ENCODE measurements at places on chromosomes 4 and X.

DNA sequence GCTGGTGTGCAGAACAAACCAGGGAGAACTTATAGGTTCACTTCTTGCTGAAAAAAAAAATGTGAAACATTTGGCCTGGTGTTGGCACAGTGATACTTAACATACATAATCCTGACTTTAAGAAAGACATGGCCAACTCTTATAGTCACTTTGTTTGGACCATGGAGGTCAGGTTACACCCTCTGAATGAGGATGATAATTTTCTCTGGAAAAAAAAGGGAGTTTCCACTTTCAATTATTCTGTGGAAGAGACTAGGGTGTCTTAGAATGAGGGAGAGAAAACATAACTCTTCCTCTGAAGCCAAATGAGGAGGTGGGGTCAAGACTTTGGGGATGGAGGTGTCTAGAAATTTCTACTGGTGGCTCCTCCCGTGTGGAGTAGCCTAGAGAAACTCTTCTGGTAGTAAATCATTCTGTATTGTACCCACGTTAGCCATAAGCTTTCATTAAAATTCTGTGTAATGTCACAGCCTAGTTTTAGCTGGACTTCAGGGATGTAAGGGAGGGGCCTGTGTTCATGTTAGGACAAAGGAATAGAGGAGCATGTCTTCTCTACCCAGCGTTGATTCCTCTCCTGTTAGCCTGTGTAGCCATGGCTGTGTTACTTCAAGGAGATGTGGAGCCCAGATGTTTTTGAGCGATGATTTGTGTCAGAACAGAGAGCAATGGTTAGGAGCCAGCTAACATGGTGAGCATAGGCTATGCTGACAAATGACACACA, 328.3 kb downstream of the GPAT3 start:
- no peak for DNase-seq

- DNase-seq = no peak
Observed at GRCh38 chrX:113651306-113651705, 810.7 kb upstream of the AMOT start.

DNA sequence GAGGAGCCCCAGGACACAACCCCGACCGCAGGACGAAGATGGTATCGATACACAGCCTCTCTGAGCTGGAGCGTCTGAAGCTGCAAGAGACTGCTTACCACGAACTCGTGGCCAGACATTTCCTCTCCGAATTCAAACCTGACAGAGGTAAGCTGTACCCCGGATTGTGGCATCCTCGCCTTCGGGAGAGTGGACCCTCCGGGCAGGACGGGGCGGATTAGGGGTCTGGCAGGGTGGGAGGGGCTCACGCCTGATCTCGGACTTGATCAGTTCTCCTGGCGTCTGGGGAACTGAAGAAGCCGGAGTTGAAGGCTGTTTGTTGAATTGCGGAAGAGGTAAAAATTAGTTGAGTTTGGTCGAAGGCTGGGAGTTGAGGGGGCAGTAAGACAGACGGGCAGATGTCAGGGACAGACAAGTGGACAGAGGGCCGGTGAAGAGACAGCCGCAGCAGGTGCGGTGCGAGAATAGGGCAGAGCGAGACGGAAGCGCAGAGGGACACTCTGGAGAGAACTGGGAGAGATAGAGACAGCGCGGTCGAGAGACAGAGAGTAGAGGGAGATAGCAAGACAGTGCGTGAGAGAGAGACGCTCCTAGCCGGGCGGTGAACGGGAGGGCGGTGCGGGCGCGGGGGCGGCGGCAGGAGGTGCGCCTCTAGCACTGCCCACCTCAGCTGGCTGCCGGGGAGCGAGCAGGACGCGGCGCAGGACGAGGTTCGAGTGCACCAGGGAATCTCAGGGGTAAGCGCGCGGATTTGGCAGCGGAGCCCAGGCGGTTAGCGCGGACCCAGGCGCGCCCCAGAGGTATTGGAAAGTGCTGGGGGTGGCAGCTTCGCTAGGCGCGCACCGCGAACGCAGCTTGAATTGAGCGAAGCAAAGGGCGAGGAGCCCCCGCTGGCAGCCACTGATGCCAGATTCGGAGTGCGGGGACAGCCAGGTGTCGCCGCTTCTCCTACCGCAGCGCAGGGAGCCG, 23.9 kb downstream of the ARHGAP36 start:
- no peak for DNase-seq

DNA sequence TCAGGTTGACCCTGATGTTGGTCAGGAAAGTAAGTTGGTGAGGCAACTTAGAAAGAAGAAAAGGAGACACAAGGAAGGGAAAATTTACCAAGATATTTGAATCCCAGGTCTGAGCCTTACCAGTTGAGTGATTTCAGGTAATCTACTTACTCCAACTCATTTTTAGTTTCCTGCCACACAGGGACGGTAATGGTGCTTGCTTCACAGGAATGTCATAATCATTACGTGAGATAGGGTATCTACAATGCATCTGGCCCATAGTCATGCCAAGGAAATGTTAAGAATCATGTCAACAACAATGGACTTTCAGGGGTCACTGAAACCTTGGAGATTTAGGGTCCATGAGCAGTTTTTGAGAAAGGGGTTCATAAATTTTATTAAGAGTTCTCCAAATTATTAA, 195.4 kb upstream of the HHIP start:
- no peak for DNase-seq

DNA sequence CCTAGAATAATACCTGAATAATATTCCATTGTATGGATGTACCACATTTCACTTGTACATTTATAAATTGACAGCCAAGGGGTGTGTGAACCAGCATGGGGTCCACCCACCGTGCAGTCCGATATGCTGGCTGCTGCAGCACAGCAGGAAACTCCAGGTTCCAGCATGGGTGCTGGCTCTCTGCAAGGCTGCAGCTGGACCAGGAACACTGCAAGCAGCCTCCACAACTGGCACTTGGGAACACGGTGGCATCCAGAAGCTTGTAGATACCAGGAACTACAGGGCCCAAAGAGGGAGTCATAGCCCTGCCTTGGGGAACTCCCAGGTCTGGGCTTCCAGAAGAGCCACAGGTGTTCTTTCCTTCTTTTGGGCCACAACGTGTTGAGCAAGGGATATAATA, 91.2 kb downstream of the NXF2 start:
- no peak for DNase-seq

GRCh38 chrX:109716431-109717028, 16.5 kb downstream of the ACSL4 start:
- peak; percentile 38 for DNase-seq

- DNase-seq = no peak
Observed at GRCh38 chr4:34193451-34194154, 2050.7 kb downstream of the ARAP2 start.

GRCh38 chrX:6199486-6199885, 29.2 kb downstream of the NLGN4X start:
- DNase-seq = no peak

- no peak for DNase-seq
Observed at GRCh38 chr4:6217716-6218381, 17.5 kb upstream of the JAKMIP1 start.

DNA sequence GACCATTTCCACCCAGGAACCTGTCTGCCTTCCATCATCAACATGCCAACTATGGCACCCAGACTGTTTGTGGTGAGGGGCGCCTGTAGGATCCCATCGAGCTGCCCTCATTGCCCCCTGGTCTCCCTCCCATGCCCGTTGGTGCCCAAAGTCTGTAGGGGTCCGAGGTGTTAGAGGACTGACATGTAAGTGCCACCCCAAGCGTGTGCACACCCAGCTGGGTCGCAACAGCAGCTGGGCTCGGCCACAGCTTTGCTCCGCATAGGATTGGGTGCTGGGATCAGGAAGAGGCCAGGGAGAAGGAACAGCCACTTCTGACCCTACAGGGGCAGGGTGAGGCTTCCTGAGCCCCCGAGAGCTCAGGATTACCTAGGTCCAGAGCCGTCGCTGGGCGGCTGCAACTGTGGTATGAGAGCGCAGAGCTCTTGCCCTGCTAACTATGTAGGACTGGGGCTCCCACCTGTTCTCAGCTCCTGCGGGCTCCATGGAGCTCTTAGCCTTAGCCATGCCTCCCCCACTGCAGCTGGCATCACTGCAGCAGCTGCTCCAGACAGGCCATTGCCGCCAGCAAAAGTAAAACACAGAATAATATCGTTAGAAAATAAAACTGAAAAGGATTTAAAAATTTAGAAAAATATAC, 1160.3 kb downstream of the FSTL5 start:
- DNase-seq = no peak

GRCh38 chr4:123068081-123068480, 145.7 kb upstream of the NUDT6 start:
- peak; percentile 68 for DNase-seq

DNA sequence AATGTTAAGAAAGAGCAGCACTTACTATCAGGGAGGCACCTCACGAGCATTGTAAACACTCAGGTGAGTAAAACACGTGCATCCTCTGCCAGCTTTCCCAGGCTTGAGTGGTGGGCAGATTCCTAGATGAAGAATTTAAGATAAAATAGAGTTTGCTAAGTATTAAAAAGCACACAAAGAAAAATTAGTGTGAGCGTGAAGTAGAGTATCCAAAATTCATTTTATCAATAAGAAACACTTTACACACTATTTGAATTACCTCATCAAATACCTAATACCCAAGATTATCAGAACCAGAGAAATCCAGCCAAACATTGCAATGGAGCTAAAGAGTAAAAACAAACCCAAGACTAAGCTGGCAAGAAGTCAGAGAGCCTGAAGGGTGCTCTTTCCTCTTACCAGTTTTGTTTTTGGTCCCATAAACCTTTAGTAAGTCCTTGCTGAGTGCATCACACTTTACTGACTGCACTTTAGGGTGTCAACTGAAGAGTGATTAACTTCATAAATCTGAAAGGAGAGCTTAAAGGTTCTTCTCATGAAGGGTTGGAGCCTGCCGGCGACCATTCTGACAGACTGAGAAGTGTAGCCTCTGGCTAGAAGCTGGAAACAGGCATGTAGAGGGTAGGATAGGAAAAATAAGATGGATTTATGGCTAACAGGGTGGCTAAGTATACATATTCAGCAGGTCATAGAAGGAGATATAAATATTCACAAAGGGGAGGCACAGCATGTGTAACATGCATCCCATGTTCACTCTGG, 151.1 kb downstream of the SLC7A11 start:
- DNase-seq = no peak

GRCh38 chrX:65610481-65610880, 57.0 kb upstream of the MSN start:
- no peak for DNase-seq

- peak; percentile 87 for DNase-seq
Observed at GRCh38 chr4:125313497-125313896, 1.3 kb upstream of the FAT4 start.

DNA sequence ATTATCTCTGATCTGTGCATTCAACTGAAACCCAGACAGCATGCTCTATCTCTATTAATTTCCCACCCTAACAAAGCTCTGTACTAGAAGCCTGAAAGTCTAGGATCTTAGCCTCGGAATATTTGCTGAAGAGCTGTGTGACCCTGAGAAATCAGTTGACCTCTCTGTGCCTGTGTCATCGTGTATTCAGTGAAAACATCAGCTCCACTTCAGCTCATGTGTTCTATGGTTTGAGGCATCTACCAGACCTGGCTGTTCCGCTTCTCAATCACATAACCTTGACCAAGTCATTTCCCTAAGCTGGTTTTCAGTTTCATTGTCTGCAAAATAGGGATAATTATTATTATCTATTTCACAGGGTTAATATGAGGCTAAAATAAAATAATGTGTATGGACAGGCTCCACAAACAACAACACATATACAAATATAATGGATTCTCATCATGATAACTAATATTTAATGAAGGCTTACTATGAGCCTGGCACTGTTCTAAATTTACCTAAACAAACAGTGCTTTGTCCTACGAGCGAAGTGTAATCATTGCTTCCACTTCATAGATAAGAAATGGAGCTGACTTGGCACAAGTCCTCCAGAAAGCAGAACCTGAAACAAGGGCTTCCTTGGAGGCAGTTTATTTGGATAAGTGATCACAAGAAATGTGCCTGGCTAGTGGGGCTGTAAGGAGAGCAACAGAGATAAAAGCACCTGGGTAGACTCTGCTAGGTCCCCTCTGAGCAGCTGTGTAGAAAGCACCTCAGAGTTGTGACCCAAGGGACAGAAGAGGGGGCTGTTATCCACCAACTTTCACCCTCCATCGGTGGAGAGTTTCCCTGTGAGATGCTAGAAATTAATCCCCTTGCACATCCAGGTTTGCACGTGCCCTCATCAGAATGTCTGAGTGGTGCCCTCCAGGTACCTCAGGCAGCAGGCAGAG, 356.9 kb downstream of the RAB28 start:
- no peak for DNase-seq

- DNase-seq = no peak
Observed at GRCh38 chr4:169440446-169440845, 169.7 kb upstream of the SH3RF1 start.

GRCh38 chrX:46260499-46260898, 284.7 kb downstream of the ZNF674 start:
- DNase-seq = no peak

- no peak for DNase-seq
Observed at GRCh38 chrX:109440475-109440874, 41.4 kb downstream of the GUCY2F start.

- no peak for DNase-seq
Observed at GRCh38 chr4:4864940-4865704, 5.7 kb downstream of the MSX1 start.

DNA sequence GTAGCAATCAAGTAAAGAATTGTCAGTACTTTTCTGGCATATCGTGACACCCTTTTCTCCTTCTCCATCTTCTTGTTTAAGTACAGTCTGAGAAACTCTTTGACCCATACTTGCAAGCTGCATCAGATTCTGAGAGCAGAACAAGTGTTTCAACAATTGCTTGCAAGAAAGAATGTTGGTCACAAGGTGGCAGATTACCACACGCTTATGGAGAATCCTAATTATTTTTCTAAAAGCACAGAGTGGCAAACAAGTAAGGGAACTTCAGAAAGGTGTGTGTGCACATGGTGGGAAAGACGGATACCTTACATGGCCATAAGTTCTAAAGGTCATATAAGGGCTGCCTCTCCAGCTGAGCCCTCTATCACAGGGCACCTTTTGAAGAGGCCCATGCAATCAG, 136.4 kb upstream of the FGF13 start:
- peak; percentile 7 for DNase-seq

DNA sequence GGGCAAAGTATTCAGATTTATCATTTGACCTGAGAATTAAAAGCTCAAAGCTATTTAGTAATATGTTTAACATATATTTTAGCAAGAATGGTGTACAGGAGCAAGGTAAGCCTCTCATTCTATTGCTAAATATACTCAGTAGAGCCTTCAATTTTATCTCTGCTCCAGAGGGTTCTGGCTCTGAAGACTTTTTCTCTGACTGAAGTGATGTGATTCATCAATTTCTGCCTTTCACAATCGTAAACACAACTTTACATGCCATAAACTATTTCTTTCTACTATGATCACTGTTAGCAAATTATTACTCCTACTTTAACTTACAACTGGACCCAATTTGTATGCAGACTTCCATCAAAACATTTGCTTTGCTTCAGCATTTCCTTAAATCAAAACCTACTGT, 315.0 kb upstream of the NDST4 start:
- no peak for DNase-seq

GRCh38 chr4:84691170-84691691, 108.3 kb downstream of the CDS1 start:
- DNase-seq = peak; percentile 83

GRCh38 chrX:46792810-46793188, 33.9 kb upstream of the SLC9A7 start:
- DNase-seq = no peak
